Tracheal epithelial cell (primary cell): ENCODE measurements at places on chromosomes 7 and 10. TPM values are rescaled to one million over a fixed set of nuclear protein-coding genes. Genes with fewer than 3 reads are reported as not detected.

Gene OR2A42
- total RNA-seq, result not detected in 2 replicates

Gene DNAH11
- 2.9 and 3.0 TPM in 2 replicates for total RNA-seq

Gene KIAA1549
- total RNA-seq, result 0.21 and 0.96 TPM in 2 replicates

Gene RBM20
- under 0.01 TPM in 1 of 2 replicates, not detected in the other for total RNA-seq

Gene HOXA13
- total RNA-seq, result not detected in 2 replicates

Gene CFAP46
- total RNA-seq, result 0.24 TPM in 1 of 2 replicates, not detected in the other

Gene CRTAC1
- total RNA-seq, result under 0.01 TPM in 1 of 2 replicates, not detected in the other

Gene EN2
- total RNA-seq, result not detected in 2 replicates

Gene ACTL6B
- total RNA-seq, result not detected in 2 replicates

Gene CALML5
- 4.3 TPM in 1 of 2 replicates, not detected in the other for total RNA-seq

Gene LRRN3
- under 0.01 TPM in 1 of 2 replicates, not detected in the other for total RNA-seq

Gene MMD2
- not detected in 2 replicates for total RNA-seq

Gene TEX47
- total RNA-seq, result not detected in 2 replicates

Gene OLAH
- 5.5 and 15.8 TPM in 2 replicates for total RNA-seq

Gene RTKN2
- total RNA-seq, result 0.43 and 1.9 TPM in 2 replicates

Gene SEMA3D
- 0.64 TPM in 1 of 2 replicates, not detected in the other for total RNA-seq

Gene OR13A1
- under 0.01 TPM in 1 of 2 replicates, not detected in the other for total RNA-seq

Gene ZNF282
- 28.9 and 32.6 TPM in 2 replicates for total RNA-seq

Gene SSBP1
- total RNA-seq, result 124 and 143 TPM in 2 replicates

Gene SPAG6
- not detected in 2 replicates for total RNA-seq

Gene LRRC17
- total RNA-seq, result 0.72 and 1.9 TPM in 2 replicates

Gene SLC26A3
- not detected in 2 replicates for total RNA-seq

Gene CCL24
- not detected in 2 replicates for total RNA-seq

Gene PEX1
- 17.6 and 23.2 TPM in 2 replicates for total RNA-seq

Gene AFAP1L2
- 9.4 and 15.7 TPM in 2 replicates for total RNA-seq

Gene NSUN5
- 31.3 and 44.3 TPM in 2 replicates for total RNA-seq

Gene PVRIG
- not detected in 2 replicates for total RNA-seq
